ENCODE measurements at places on chromosomes 12 and 14.

DNA sequence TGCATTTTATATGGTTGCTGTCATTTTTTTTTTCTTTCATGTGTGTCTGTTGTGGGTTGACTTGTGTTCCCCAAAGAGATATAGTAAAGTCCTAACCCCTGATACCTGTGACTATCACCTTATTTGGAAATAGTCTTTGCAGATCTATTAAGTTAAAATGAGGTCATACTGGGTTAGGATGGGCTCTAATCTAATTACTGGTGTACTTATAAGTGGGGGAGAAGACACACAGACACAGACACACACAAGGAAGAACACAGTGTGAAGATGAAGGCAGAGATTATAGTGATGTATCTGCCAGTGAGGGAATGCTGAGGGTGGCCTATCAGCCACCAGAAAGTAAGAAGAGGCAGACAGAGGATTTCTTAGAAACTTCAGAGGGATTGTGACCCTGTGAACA lies 318.4 kb upstream of the ATP2B1 start:
- no peak for DNase-seq

DNA sequence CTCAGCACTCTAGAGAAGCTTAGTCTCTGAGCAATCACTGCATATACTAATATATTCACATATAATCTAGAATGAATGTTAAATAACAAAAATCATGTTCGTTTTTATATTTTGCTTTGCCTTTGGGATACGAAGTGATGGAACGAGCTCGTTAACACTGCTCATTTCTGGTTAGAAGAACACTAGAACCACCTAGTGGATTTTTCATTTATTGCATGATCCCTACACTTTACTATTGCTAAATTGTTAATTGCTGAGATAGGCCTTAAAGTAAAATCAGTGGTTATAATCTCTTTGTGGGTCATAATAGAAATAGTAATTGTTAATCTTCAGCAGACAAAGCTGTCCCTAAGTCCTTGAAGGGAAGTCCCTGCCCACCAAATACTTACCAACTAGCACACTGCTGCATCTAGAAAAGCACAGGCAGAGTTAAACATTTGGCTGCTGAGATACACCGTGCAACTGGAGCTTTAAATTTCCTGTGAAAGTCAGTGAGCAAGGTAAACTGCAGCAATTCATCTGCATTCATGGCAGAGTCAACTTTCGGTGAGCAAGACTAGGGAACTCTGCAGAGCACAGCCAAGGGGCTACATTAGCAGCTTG lies 353.7 kb downstream of the APAF1 start:
- no peak for DNase-seq

GRCh38 chr12:996881-997280 lies 5.9 kb downstream of the ERC1 start:
- no peak for DNase-seq

- no peak for DNase-seq
Observed at GRCh38 chr12:64053117-64053516, 169.0 kb downstream of the KICS2 start.

DNA sequence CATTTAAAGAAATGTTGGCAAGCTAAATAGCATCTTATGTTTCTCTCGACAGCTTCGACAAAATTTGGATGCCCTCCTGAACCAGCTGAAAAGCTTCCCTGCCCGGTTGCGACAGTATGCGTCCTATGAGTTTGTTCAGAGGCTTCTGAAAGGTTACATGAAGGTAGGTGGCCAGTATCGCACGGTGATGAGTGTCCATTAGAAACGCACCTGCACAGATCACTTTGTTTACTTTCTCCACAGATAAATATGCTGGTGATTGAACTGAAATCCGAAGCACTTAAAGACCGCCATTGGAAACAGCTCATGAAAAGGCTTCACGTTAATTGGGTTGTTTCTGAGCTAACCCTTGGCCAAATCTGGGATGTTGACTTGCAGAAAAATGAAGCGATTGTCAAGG lies 36.5 kb downstream of the DYNC1H1 start:
- no peak for DNase-seq

GRCh38 chr12:3600039-3600720 lies 109.2 kb downstream of the PRMT8 start:
- no peak for DNase-seq

DNA sequence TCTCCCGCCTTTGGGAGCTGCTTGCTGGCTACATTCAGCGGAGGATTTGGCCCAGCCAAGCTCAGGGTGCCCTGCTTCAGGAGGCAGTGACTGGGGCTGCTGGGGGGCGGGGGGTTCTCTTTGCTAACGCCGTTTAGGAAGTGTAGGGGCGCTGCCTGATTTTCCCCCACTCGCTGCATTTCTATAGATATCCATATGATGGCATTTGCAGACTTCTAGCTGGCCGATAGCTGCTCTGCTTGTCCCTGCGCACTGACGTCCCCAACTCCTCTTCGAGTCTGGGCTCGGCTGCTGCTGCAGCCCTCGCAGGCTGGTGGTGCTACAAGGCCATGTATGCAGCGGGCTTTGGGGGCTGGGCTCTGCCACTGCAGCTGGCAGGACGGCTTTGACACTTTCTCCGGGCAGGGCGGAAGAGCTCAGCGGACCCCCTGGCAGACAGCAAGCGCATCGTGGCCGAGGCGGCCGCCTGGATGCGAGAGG lies 3.1 kb downstream of the LRFN5 start:
- DNase-seq: peak; percentile 97

DNA sequence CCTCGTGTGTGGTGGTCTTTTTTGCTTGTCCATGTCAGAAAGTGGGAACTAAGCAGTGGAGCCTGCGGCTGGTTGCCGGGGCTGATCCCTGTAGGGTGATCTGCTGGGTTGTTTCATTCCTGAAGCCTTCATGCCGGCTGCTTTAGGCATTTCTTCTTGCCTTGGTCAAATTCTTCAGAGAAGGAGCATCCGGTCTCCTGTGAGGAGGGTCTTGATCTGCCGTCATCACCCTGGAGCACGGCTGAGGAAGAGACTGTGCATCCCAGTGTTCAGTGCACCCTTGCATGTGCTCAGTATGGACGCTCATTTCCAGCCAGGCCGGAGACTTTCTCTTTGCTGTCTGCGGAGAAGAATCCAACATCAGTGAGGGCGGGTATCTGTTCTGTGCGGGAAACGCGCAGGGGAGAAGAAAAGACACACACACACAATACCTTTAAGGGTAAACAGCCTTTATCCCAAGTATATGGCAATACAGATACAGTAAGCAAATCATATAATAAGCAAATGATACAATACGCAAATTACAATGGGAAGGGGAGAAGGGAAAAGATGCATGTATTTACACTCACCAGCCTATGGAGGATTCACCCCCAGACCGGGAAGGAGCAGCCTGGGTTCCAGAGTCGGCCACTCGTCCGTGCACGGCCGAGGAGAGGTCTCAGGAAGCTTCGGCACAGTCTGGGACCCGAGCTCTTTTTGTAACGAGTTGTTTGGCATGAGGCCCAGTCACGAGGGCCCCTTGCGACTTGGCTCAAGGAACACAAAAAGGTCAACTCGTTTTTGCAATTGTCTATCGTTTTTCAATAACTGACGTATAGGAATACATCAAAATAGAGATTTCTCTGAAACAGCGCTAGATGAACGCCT lies 1366.8 kb upstream of the TMEM132C start:
- no peak for DNase-seq

DNA sequence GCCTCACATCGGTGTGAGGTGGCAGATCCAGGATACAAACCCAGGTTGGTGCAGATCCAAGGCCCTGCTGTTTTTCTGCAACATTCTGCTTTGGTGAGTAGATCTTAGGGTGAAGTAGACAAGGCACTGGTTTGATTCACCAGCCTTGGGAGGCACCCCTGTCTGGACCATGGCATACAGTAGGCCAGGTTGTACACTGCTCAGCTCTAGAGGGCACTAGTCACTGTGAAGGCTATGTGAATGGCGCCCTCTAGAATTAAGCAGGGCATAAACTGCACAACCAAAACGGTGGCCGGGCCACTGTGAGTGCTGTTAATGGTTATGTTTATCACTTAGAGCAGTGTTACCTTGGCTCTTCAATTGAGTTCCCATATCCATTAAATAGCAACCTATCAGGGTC lies 280.6 kb upstream of the PWP1 start:
- no peak for DNase-seq

- DNase-seq: peak; percentile 82
Observed at GRCh38 chr12:52023182-52023975, 16.6 kb downstream of the TAMALIN start.

- DNase-seq: no peak
Observed at GRCh38 chr14:73312687-73313086, 75.4 kb downstream of the PAPLN start.

GRCh38 chr14:70652871-70653270 lies 11.2 kb downstream of the TTC9 start:
- DNase-seq: no peak

DNA sequence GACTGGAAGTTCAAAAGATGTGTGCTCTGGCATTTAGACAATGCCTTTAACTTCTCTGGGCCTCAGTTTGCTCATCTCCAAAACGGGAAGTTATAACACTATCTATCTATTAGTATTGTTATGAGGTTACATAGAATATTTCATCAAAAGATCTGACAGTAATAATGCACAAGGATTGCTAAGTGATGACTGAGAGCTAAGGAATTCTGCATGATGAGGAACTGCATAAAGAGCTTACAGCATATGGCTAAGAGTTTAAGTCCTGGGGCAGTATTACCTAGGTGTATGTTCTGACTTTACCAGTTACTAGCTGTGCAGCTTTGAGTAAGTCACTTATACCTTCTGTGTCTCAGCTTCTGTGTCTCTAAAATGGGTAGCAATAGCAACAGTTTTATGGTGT lies 160.1 kb upstream of the TMPO start:
- DNase-seq: no peak

DNA sequence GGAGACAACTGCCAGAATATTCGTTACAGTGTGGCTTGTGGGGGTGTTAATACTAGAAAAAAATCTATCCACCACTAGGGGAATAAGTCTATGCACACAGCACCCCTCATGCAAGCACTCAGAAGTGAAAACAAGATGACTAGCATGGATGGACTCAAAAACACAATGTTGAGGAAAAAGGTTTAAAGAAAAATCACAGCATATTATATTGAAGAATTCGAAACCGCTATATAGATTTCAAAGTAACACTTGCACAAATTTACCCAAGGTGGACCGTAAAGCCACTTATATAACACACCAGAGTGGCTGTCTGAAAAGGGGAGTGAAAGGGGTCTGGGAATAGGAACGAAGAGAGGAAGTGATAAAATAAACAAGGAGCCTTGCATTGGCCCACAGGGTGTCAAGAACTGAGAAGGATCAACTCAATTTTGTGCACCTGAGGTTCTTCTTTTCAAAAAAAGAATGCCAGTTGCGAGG lies 544 bp downstream of the ABCD4 start:
- DNase-seq: no peak

DNA sequence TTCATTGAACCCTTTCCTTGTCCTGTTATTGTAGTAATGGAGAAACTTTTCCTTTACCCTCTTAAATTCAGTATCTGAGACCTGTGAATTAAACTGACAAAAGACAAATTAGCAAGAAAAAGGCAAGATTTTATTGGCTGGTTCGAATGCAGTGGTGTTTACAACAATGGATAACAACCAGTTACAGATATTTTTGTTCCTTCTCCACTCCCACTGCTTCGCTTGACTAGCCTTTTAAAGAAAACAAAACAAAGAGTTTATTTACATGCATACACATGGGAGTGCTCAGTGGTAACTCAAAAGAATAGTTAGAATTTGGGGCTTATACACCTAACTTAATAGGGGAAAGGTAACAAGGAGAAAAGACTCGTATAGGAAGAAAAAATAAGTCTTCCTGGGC lies 37.0 kb upstream of the HECTD1 start:
- no peak for DNase-seq

GRCh38 chr12:104756901-104757300 lies 201.2 kb downstream of the SLC41A2 start:
- DNase-seq: no peak

- no peak for DNase-seq
Observed at GRCh38 chr12:30930641-30931040, 4.1 kb downstream of the TSPAN11 start.

- DNase-seq: no peak
Observed at GRCh38 chr12:80018119-80018518, 81.2 kb upstream of the OTOGL start.
